Calu3 (cell line): ENCODE measurements at places on chromosomes 5 and 9. TPM values are rescaled to one million over a fixed set of nuclear protein-coding genes. Genes with fewer than 3 reads are reported as not detected.

Gene CCNI2
- total RNA-seq, result 3.3 and 3.4 TPM in 2 replicates

Gene CDH9
- total RNA-seq, result not detected in 2 replicates

Gene LHX3
- total RNA-seq, result not detected in 2 replicates

Gene DNAH5
- total RNA-seq, result 4.2 and 5.8 TPM in 2 replicates

Gene TMEM171
- 18.4 and 20.8 TPM in 2 replicates for total RNA-seq
